ENCODE measurements at places on chromosomes 1 and 21.

- DNase-seq, result peak; percentile 40
Observed at GRCh38 chr1:24872061-24872850, 57.8 kb downstream of the RUNX3 start.

GRCh38 chr1:64965366-64966157 is 787 bp downstream of the JAK1 start:
- DNase-seq, result peak; percentile 70

- DNase-seq, result no peak
Observed at GRCh38 chr1:116119876-116120275, 8.7 kb downstream of the MAB21L3 start.

DNA sequence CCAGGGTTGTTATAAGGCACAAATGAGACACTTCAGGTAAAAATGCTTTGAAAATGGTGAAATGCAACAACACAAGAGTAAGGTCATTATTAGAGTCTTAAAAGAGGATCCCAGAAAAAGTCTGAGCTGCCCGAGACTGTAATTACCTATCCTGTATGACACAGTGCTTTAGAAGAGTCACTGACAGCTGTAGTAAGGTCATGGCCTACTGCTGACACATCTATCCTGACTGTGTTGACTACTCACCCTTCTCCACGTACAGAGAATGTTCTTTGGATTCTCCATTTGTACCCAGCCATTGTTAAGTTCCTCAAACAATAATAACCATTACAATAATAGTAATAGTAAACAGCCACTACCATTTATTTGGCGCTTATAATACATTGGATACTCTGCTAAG is 104.4 kb downstream of the CACHD1 start:
- no peak for DNase-seq

GRCh38 chr1:100415498-100415778 is 63.1 kb downstream of the CDC14A start:
- no peak for DNase-seq

DNA sequence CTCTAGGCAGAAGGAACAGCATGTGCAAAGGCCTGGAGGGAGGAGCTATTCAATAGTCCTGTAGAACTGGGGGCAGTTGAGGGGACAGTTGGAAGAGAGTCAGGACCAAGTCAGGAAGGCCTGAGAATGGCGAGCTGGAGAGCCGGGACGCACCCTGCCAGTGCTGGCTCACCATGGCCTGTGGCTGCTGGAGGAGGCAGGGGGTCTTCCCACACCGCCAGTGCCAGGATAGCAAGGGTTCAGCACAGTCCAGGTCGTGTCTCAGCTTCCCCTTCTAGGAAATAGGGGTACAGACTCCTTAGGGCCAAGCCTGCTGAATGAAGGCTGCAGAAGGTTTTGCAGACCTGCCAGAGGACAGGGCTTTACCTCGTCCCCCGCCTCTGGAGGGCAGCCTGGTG is 7.3 kb downstream of the PODN start:
- DNase-seq, result peak; percentile 50

GRCh38 chr1:174070614-174071013 is 48.5 kb upstream of the RC3H1 start:
- no peak for DNase-seq

GRCh38 chr1:192739476-192740184 is 69.2 kb upstream of the RGS2 start:
- no peak for DNase-seq

DNA sequence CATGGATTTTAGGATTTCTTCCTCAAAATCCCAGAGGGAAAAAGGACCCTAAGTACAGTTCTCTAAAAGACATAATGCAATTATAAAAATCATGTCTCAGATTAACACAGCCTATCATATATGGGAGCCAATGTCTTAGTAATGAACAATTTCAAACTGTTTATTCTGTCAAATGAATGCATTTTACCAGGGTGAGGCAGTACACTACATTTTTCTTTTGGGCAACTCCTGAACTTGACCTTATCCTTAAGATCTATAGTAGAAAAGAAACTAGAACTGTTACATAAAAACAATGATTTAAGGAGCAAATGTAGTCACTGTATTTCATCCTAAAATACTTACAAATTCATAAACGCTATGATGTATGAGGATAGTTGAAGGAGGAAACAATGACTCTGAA is 226.3 kb upstream of the B3GALT2 start:
- no peak for DNase-seq

DNA sequence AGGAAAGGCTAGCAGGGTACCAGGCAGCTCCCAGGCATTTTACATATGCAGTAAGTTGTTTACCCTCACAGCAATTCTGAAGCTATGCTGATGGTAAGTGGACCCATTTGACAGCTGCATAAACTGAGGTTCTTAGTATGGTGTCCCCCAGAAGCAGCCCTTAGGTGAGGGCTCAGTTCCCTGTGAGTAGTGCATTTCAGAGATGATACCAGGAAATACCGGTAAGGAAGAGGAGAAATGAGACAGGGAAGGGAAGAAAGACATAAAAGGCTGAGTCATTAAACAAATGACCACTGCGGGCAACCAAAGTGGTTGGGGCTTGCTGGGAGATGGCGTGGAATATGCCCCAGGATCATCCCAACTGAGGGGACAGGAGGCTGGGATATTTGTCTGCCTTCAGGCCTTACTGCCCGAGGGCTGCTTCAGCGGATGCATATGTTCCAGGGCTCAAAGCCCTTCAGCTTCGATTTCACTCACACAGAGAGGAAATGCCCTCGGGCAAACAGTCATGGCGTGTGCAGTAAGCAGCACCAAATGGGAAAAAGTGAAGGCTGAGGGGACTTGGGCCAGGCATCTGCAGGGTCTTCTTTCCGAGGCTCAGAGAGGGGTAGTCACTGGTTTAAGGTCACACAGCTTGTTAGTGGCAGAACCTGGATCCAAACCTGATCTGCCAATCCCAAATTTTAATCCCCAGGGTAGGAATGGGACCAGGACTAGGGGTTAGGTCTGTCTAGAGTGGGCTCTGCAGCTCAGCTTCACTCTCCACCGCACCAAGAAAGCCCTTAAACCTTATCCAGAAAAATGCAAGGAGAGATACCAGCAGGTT is 133.7 kb upstream of the RUNX3 start:
- DNase-seq, result no peak

- DNase-seq, result no peak
Observed at GRCh38 chr1:102879439-102879993, 228.8 kb downstream of the COL11A1 start.

GRCh38 chr1:12458571-12458970 is 159.4 kb downstream of the DHRS3 start:
- no peak for DNase-seq

- no peak for DNase-seq
Observed at GRCh38 chr1:31112266-31112935, 46.9 kb upstream of the PUM1 start.

GRCh38 chr1:175209493-175209921 is 16.9 kb upstream of the KIAA0040 start:
- DNase-seq, result no peak

GRCh38 chr1:67433837-67434236 is 3.6 kb upstream of the SERBP1 start:
- no peak for DNase-seq
